ENCODE measurements at places on chromosomes 6 and 20. TPM values are rescaled to one million over a fixed set of nuclear protein-coding genes. Genes with fewer than 3 reads are reported as not detected.
A peak's percentile ranks its signal among the peaks of the same experiment; 100 is the strongest.

GRCh38 chr6:1703091-1703855, 93.6 kb downstream of the FOXC1 start:
- no peak for DNase-seq

GRCh38 chr6:149445095-149445466, 39.7 kb downstream of the ZC3H12D start:
- no peak for DNase-seq

Gene NEDD9
- 17.5 TPM for total RNA-seq

DNA sequence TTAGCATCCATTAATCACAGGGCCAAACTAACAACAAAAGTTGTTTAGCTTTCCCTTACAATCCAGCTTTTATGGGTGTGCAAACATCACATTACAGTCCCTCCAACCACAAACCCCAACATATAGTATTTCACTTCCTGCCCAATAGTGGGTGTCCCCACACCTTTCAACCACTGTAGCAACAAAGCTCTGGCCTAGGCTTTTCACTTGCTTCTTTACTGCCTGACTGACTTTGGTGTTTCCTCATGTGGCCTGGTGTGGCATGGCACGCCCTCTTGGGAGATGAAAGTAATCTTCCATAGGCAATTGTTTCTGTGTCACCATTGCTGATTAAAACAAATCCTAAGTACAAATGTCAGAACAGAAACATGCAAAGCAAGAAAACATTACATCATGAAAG, 46.3 kb downstream of the MCM8 start:
- peak; percentile 51 for DNase-seq

GRCh38 chr6:10391299-10391630, 23.6 kb downstream of the TFAP2A start:
- no peak for DNase-seq

DNA sequence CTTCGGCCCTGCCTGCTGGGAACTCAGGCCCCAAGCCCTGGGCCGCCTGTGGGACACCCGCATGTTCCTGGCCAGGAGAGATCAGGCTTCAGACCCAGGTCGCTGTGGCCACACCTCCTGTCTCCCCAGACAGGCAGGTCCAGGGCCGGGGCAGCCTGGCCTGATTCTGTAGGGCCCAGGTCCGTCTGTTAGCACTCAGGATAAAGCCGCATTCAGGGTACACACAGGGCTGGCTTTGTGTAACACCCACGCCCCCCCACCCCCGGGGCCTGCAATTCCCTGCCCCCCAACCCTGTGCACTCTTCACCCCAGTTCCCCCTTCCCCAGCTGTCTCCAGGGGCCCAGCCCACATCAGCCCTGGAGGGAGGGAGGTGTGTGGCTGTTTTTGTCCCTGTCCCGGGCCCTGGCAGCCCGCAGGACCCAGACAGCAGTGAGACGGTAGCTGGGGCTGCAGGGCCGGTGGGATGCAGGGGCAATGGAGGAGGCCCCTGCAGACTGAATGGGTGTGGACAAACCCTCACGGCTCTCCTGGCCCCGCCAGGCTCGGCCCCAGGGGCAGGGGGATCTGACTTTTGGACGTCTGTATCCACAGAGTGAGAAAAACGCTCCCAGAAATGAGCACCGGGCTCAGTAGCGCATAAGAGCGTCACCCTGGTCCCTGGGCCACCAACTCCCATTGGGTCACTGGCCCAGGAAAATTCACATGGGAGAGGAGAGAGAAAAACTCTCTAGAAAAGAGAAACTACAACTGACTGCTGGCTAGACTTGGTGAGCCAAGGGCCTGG, 42.4 kb upstream of the ZBP1 start:
- DNase-seq = no peak

GRCh38 chr20:14865169-14865568, 527.8 kb upstream of the FLRT3 start:
- no peak for DNase-seq

GRCh38 chr20:34018166-34018565, 24.5 kb downstream of the RALY start:
- DNase-seq = no peak

DNA sequence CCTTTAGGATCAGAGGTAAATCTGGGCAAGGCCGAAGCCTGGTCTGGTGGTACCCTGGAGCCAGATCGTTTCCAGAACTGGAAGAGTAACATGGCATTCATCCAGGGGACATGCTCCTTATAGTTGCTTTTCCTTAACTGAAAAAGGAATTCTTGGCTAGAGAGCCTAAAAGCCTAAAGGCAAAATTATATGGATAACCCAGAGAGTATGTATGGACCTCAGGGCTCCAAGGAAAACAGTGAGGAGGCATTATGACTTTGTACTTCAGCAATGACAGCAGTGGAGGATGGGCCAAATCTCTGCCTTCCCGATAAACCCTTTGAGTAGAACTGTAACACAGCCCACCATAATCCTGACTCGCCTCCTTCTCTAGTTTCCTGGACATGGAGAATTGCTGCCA, 29.3 kb downstream of the ARHGAP18 start:
- DNase-seq = no peak

Gene LHFPL5
- total RNA-seq = not detected

Gene SLC17A2
- total RNA-seq = 0.14 TPM

Gene ELOVL4
- total RNA-seq = 0.54 TPM

Gene SUPT3H
- total RNA-seq = 15.7 TPM

GRCh38 chr6:7050872-7051779, 56.6 kb upstream of the RREB1 start:
- DNase-seq = peak; percentile 46

Gene EMILIN3
- total RNA-seq = not detected

Gene MICB
- total RNA-seq = 21.4 TPM

DNA sequence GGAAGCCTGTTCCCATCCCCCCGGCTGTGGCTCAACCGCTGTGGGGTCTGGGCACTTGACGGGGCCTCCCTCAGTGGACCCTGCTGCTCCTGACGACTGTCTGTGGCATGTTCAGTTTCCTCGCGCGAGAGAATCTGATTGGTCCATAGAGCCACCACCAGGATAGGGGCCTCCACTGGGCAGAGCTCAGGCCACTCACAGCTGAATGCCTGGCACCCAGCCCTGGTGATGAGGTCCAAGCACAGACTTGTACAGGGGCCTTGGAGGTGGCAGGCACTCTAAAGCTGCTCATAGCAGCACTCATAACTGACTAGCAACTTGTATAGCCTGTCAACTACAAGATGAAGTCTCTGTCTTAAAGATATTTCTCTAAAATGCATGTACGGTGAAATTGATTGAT, 368.1 kb downstream of the NRN1 start:
- DNase-seq = no peak

Gene PDE7B
- total RNA-seq = 0.25 TPM

DNA sequence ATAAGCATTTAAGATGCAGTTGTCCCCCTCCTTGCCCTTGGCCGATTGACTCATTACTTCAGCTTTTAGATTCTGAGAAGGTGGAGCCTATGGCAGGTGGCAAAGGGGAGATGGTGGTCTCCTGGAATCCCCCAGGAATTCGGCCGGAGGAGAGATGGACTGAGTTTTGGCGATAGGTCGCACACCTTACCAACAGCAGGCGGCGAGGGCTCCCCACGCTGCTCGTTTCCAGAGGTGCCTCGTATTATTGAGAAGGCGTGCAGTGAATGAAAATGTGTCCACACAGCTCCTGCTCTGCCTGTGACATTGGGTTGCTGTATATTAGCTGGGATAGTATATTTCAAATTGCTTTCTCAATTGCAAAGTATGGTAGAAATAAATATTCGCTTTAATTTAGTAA, 224.5 kb downstream of the ARID1B start:
- no peak for DNase-seq

DNA sequence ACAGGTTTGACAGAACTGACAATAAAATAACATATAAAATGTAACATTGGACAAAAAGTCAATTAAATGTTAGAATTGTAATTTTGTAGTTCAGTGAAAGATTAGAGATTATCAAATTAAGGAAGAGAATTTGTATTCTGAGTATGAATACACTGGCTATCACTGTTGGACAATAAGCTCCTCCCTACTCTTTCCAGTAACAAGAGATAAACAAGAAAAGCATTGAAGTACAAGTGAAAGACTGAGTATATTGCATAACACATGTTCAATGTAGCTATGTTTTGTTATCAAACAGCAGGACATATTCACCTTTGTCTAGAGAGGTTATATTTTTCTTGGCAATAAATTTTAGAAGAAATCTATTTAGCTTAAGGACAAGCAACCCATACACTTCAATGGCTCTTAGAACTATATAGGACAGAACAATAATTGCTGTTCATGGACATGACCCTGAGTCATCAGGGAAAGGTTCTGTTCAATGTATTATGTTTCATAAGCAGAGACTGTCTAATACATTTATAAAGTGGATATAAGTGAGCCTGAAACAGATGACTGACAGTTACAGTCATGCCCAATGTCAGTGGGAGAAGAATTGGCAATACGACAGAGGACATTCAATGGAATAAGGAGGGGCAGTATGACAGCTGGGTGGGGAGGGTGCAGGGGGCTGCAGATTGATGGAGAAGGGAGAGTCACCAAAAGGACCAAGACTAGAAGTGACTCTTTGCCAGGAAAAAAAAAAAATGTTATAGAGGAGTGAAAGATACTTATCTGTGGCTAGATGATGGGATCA, 520.4 kb downstream of the FRK start:
- DNase-seq = no peak

DNA sequence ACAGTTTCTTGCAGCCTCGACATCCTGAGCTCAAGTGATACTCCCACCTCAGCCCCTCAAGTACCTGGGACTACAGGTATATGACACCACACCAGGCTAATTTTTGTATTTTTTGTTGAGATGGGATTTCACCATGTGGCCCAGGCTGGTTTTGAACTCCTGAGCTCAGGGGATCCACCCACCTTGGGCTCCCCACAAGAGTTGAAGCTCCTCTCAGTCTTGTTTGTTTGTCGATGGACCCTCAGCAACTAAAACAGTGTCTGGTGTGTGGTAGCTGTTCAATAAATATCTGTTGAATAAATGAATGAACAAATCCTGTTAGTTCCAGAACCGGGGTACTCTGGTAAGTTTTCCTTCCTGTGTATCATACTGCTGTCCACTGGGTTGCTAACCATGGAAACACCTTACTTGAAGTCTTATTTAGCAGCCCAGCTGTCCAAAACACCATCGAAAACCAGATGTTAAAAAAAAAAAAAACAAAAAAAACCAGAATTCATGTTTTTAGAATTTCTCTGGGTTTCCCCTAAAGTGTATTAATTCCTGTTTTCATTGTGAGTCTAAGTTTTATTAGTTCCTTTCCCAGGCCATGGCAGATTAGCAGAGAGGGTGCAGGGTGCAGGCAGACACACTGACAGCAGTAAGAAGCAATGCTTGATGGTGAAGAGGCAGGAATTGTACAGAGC, 7.8 kb upstream of the EZR start:
- no peak for DNase-seq

DNA sequence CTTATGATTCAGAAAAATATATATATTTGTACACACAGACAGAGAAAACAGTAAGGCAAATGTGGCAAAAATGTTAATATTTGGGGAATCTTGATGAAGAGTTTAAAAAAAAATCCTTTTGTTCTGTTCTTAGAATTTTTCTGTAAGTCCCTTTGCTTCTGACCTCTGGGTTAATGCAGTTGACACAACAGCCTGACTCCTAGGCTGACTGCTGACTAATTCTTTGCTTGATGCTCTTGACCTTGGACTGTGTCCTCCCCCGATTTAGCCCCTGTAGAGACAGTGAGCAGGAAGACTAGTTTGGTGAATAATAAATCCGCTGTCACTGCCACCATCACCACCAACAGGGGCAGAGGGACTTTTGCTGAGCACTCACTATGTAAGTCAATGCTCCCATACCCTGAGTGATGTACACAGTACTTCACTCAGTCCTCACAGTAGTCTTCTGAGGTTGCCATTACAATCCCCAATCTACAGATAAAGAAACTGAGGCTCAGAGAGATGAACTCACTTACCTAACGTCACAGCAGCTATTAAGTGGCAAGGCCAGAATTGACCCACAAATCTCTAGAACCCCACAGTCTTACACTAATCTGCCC, 71.7 kb downstream of the SNX5 start:
- no peak for DNase-seq

DNA sequence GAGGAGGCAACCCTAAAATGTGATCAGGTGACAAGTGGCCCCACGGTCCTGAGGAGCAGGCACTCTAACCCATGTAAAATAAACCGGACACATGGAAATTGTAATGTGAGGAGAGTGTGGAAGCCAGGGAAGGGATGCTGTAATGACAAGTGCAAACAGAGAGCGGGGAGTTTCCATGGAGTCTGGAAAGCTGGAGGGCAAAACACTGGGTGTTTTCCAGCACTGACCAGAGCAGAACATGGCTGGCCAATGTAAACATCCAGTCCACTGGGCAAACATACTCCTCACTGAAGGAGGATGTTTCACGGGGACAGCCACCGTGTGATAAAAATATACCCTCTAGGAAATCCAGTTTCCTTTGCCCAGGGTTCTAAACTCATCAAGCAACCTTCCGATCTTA, 219.0 kb upstream of the JARID2 start:
- DNase-seq = no peak

Gene CPNE5
- 1.2 TPM for total RNA-seq

DNA sequence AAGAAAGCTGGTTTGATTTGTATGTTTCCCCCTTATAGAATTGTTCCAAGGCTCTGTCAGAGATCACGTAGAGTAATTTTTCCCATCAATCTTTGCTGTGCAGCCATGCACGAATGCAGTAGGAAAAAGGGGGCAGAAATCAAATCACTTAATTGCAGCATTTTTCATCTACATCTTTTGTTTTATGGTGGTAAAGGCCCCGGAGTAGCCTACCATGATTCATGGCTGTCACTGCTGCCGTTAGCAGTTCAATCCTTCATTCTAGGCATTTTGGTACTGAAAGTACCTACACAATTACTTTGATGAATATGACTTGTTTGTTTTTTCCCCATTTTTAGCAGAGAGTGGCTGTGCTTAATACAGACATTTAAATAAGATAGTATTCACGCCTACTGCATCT, 631.9 kb upstream of the MMS22L start:
- DNase-seq = no peak

- DNase-seq = no peak
Measured at GRCh38 chr6:123967905-123968304, 164.2 kb downstream of the NKAIN2 start.

GRCh38 chr6:9943026-9943425, 471.8 kb downstream of the TFAP2A start:
- DNase-seq = no peak

DNA sequence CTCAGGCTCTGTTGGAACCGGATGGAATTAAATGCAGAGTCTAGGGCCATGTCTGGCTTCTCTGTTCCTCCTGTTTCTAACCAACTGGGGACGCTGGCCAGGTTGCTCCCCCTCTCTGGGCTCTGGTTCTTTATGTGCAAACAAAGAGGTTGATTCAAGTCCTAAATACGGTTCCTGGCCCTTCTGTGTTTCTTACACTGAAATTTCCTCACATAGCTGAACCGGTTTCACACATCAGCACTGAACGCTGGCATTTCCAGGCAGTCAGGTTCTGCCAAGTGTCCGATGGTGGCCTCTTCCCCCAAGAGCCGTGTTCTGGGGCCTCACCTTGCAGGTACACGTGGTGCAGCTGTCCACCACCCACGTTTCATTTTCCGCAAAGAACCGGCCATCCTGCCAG, 13.5 kb downstream of the THBS2 start:
- DNase-seq = no peak

- no peak for DNase-seq
Measured at GRCh38 chr6:5464099-5464885, 203.0 kb downstream of the FARS2 start.

Gene PROCR
- total RNA-seq = 1.5 TPM

Gene FKBP1C
- total RNA-seq = 0.57 TPM

Data from activated naive CD4-positive, alpha-beta T cell treated with anti-CD3 and anti-CD28 coated beads for 36 hours (primary cell).